ENCODE measurements at places on chromosomes 6 and 20.

DNA sequence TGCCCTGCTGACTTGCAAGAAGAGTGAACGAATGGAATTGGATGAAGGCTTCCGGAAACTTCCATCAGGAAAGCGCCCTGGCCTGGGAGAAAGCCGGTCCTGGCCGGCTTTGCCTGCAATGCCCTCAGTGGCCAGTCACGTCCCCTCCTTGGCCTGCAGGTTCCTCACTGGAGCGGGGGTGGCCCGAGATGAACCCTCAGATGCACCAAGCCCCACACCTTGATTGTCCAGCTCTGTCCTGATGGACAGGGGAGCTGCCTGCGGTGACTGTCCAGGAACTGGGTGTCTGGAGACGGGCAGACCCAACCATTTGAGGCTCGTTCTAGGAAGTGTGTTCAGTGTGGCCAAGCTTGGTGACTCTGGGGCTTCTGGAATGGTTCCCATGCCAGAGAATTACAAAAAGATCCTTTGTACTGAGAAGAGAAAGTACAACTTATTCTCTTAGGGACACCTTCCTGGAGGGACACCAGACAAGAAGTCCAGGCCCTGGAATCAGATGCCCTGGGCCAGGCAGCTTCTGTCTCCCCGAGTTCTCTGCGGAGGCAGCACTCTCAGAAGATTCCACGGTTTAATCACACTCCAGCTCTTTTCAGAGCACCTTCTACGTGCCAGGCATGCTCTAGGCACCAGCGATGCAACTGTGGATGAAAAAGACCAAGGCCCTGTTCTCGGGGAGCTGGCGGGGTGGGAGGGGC, 17.1 kb upstream of the SULF2 start:
- no peaks in the 10 kb centered on the region for H3K36me3 ChIP-seq
- H3K4me3 ChIP-seq, result no peak overlapping the region
- no peaks in the 10 kb centered on the region for H3K27me3 ChIP-seq

GRCh38 chr6:53026526-53026925, 31.4 kb upstream of the GSTA4 start:
- H3K4me1 ChIP-seq, result 0 out of 2 replicates have a peak, but pooled peaks cover under 1% of the 10 kb centered on the region
- no peak overlapping the region for H3K4me3 ChIP-seq
- H3K27ac ChIP-seq, result no peak overlapping the region
- H3K36me3 ChIP-seq, result no peaks in the 10 kb centered on the region
- DNase-seq, result no peak
- H3K27me3 ChIP-seq, result no peaks in the 10 kb centered on the region

DNA sequence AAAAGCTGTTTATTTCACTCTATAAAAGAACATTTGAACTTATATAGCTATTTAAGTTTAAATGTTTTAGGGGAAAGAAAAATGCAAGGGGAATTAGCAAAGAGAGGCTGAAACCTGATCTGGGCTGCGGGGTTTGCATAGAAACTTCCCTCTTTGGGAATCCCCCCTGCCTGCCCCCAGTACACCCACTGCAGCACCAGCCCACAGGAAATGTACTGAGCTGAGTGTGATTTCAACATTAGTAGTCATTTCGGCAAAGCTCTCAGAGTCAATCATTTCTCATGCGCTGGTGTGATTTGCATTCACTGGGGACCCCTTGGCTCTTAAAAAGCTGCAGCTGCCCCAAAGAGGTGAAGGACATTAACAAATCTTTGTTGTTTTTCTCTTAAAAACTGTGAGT, 859.4 kb downstream of the MAFB start:
- DNase-seq, result no peak
- no peak overlapping the region for H3K27ac ChIP-seq
- H3K4me1 ChIP-seq, result no peaks in the 10 kb centered on the region
- no peaks in the 10 kb centered on the region for H3K36me3 ChIP-seq
- H3K27me3 ChIP-seq, result no peaks in the 10 kb centered on the region

DNA sequence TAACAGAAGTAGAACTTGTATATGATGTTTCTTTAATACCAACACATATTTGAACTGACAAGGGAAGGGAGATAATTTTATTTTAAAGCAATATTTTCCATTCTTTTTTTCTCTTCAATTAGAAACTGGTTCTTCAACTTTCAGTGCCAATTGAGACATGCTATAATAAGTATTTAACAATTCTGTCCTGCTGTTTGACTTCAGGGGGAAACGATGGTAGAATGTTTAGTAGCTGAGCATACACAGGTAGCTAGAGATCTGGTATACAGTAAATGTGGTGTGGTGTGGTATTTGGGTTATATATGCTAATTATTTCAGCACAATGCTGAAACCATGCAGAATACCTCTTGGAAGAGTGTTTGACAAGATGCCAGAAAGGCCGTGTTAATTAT, 156.9 kb downstream of the ARID1B start:
- DNase-seq, result no peak
- peaks cover 11% of the 10 kb centered on the region for H3K4me1 ChIP-seq
- H3K27ac ChIP-seq, result no peak overlapping the region
- H3K27me3 ChIP-seq, result no peaks in the 10 kb centered on the region

DNA sequence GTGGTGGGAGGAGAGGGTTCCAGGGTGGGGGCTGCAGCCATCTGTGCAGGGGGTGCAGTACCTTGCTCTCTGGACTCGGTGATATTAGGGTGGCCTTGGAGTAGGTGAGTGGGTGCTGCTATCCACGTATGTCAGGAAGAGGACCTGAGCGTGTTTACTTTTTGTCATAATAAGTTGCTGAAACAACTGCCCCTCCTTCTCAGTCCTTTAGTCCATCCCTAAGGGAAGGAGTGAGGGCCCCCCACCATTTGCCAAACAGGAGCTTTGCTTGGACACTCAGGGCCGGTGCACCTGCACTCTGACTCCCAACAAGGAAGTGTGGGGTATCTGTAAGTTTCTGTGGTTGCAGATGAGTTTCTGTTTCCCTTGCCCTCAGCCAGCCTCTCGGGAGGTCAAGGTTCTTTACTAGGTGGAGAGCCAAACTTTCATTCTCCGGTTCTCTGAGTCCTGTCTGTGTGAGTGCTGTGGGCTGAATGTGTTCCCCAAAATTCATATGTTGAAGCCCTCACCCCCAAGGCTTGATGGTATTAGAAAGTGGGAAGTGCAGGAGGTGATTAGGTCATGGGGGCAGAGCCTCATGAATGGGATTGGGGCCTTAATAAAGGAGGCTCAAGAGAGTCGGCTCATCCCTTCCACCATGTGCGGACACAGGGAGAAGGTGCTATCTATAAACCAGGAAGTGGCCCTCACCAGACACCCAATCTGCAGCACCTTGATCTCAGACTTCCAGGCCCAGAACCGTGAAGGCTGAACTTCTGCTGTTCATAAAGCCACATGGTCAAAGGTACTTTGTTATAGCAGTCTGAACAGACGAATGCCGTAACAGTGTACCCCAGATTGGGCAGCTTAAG, 19.6 kb upstream of the CCR6 start:
- H3K4me1 ChIP-seq, result no peaks in the 10 kb centered on the region
- H3K4me3 ChIP-seq, result no peak overlapping the region
- no peaks in the 10 kb centered on the region for H3K27me3 ChIP-seq
- no peaks in the 10 kb centered on the region for H3K36me3 ChIP-seq

DNA sequence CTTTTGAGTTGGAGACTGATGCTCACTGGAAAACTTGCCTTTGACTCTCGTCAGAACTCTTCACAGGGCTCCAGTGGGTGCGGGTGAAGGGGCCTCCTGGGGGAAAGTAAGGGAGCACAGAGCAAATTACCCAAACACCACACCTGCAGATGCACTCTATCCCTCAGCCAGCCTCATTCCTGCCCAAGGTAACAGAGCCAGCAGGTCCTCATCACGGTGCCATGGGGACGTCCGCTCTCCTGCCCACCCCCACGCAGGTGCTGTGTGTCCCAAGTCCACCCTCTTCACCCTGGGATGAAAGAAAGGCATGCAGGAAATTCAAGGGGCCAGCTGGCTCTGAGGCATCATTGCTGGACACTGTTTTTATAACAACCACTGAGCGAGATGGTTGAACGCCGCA, 269.0 kb downstream of the SMOC2 start:
- DNase-seq, result no peak
- no peak overlapping the region for H3K4me3 ChIP-seq
- H3K27me3 ChIP-seq, result no peaks in the 10 kb centered on the region
- H3K36me3 ChIP-seq, result no peaks in the 10 kb centered on the region

GRCh38 chr20:17967521-17968365, 851 bp downstream of the SNX5 start:
- H3K27me3 ChIP-seq, result no peaks in the 10 kb centered on the region
- H3K4me1 ChIP-seq, result peaks cover 27% of the 10 kb centered on the region
- H3K4me3 ChIP-seq, result peak overlapping the region; percentile 86
- peak overlapping the region; percentile 99 for H3K27ac ChIP-seq
- no peak for DNase-seq
- H3K36me3 ChIP-seq, result peaks cover 3% of the 10 kb centered on the region

DNA sequence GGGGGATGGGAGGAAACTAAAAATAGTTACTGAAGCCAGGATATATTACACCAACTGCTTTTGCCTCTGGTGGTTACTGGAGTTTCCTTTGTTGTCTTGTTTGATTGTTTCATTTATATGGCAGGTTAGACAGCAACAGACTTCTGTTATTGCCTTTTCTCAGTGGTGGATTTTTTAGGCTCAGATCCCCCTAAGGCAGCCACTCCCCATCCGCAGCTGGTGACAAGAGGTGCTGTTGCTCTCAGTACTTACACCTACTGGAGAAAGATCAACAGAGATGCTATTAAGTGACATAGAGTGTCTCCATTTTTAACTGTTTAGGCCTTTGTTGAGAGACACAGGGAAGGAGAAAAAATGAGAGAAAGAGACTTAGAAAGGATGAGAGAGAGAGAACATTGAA, 552.1 kb downstream of the PKHD1 start:
- no peaks in the 10 kb centered on the region for H3K27me3 ChIP-seq
- no peaks in the 10 kb centered on the region for H3K36me3 ChIP-seq
- no peak overlapping the region for H3K4me3 ChIP-seq
- DNase-seq, result no peak
- no peaks in the 10 kb centered on the region for H3K4me1 ChIP-seq

DNA sequence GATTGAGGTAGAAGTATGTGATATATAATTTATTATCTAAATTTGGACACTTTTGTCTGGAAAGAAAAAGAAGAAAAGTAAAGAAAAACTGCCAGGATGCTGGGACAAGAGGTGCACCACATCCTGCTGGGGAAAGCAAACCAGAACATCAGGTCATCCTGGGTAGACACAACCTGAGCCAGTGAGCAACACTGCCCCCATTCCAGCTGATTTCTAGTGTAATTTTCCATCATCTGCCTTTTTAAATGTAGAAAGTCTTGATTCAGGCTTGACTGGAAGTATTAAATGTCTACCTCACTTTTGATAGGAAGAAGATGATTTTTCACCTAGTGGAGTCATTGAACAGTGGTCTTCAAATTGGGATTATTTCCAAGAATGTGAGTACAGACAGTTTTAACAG, 1164.5 kb upstream of the CITED2 start:
- no peaks in the 10 kb centered on the region for H3K27me3 ChIP-seq
- H3K4me3 ChIP-seq, result no peak overlapping the region
- no peak overlapping the region for H3K27ac ChIP-seq
- peaks cover 5% of the 10 kb centered on the region for H3K4me1 ChIP-seq
- no peak for DNase-seq

GRCh38 chr6:153074761-153075160, 56.3 kb downstream of the RGS17 start:
- DNase-seq, result no peak
- H3K27me3 ChIP-seq, result no peaks in the 10 kb centered on the region

GRCh38 chr20:20711413-20711812, 1.0 kb downstream of the RALGAPA2 start:
- no peak overlapping the region for H3K27ac ChIP-seq
- no peaks in the 10 kb centered on the region for H3K36me3 ChIP-seq
- peaks cover 16% of the 10 kb centered on the region for H3K4me1 ChIP-seq
- no peaks in the 10 kb centered on the region for H3K27me3 ChIP-seq

DNA sequence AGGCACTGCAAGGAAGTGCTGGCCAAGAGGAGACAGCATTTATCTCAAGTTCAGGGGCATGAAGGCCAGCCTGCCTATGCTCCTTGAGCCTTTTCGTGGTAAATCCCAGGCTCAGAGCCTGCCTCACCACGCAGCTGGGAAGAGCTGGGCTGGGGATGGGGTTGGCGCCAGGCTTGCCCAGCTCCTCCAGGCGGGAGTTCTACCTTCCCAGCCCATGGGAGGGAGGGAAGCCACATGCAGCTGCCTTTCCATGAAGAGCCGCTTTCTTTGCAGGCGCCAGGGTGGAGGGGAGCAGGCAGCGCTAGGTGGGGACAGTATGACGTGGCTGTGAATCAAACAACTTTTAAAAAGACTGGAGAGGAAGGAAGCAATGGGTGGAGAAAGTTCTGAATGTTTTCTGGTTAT, 19.5 kb upstream of the SIRT5 start:
- no peak for DNase-seq
- no peaks in the 10 kb centered on the region for H3K27me3 ChIP-seq
- H3K27ac ChIP-seq, result no peak overlapping the region

DNA sequence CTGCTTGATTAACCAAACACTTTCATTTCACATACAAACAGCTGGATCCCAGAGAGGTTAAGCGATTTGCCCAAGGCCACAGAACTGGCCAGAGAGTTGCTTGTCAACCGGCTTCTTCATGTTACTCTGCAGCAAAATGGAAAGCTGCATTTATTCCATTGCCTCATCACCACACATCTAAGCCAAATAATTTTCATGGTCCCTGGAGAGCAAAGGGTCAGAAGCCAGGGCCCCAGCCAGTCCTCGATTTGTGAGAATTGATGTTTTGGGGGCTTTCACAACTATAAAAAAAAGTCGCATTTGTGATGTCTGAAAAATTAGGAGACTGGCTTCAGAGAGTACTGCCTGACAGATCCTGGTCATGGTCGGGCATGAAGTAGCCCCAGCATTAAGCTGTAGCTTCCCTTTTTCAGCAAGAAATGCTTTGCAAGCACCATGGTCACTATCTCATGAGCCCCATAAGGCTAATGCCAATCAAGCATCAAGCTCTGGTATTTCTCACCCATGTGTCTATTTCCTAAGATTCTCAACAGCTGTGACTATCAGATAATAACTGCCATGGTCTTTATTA, 95.8 kb downstream of the BANF2 start:
- no peaks in the 10 kb centered on the region for H3K36me3 ChIP-seq
- no peak overlapping the region for H3K4me3 ChIP-seq
- H3K27ac ChIP-seq, result no peak overlapping the region
- no peaks in the 10 kb centered on the region for H3K27me3 ChIP-seq
- no peaks in the 10 kb centered on the region for H3K4me1 ChIP-seq
- no peak for DNase-seq

DNA sequence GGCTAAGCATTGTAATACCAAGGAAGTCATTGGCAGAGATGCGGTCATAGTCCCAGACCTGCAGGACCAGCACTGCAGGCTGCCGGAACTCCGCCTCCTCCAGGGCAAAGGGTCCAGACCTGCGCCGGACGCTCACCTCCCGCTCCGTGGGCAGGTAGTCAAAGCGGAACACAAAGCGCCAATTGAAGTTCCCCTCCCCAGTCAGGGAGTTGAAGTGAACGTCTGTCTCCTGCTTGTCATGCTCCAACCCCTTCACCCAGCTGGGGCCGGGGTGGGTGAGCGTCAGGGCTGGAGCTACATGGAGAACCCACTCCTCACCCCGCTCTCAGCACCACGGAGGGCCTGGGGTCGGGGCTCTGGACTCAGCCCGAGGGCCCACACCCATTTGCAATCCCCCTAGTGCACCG, 18.2 kb downstream of the ERGIC3 start:
- H3K27ac ChIP-seq, result no peak overlapping the region
- no peak overlapping the region for H3K4me3 ChIP-seq
- no peaks in the 10 kb centered on the region for H3K27me3 ChIP-seq

Measured in HCT116 (cell line).